Stimulated activated CD8-positive, alpha-beta memory T cell treated with anti-CD3 and anti-CD28 coated beads, Interleukin-7, amount 100 ng/mL, for 48 hours (primary cell): ENCODE measurements at places on chromosomes 7 and 10.

DNA sequence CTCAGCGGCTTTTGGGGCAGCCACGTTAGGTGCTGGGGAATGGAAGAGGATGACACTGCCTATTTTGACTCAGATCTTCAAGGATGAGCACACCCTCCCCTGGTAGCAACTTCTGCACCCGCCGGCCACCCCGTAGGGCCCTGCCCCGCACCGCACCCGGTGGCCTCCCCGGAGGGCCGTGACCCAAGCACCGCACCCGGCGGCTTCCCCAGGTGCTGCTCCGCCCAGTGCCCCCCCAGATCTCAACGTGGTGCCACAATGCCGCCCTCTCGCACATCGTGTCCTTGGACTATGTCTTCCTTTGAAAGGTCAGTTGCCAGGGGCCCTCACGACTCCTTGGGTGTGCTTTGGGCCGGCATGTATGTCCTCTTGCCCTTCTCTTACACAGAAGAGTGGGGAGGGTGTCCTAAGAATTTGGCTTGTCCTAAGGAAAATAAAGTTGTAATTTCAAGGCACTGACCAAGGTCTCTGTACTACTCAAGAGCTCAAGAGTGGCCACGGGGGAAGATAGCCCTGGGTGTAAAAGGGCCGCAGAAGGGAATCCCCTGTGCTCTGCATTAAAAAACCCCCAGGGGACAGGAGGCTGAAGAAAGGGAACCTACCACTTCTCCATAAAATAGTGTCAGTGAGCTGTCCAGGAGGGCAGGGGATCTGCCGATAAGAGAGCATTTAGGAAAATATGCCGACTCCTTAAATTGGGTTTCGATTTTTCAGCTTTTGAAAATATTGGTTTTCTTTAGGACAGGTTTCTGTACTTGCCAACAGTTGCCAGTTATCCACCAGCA, 1.6 kb upstream of the LANCL2 start:
- DNase-seq = no peak

GRCh38 chr7:95501261-95501832, 15.6 kb downstream of the ASB4 start:
- no peak for DNase-seq

- DNase-seq = no peak
Observed at GRCh38 chr7:98196706-98197605, 14.3 kb upstream of the BHLHA15 start.

DNA sequence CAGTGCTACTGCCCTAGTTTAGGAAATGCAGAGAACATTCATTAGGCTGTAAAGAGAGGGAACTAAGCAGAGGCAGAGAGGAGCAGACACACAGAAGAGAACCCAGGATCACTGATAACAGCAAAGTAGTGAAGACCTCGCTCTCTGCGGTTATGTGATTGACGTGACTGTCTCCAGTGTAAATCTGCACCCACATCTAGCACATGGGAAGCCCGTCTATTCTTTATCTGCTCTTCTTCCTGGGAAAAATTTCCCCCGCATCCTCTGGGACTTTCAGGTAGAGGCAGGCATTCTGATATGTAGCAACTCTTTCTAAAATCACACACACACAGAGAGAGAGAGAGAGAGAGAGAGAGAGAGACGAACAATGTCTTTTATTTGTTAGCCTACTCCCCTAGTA, 699.6 kb downstream of the GRID1 start:
- DNase-seq = no peak

DNA sequence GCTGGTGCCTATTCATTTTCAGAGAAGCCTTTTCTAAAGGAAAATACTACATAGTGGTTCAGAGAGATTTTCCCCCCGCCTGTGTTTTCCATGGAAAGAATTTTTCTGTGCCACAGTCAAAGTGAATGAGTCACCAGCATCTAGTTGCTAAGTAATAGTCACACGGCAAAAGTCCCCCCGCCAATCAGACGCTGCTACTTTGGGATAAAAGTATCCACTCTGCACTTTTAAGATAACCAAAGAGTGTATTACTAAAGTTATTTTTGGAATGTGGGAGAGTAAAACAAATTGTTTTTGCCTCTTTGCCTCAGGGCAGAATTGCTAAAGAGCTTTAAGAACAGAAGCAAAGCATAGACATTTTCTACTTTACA, 23.5 kb downstream of the ABLIM1 start:
- no peak for DNase-seq

DNA sequence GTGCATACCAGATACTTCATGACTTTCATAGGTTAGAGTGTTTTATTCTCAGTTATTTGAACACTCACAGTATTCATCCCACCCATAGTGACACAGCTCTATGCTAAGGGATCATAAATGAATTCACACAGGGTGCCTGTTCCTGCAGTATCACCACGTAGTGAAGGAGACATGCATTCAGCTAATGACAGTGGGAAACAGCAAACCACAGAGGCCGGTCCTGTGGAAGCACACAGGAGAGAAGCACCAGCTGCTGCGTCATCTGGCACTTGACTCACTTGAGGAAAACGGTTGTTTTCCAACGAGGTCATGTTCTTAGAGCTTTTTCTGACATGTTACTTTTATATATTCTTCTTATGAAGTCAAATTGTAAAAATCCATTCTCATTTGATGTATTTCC, 73.0 kb downstream of the UBE3C start:
- no peak for DNase-seq

- DNase-seq = no peak
Observed at GRCh38 chr7:67878808-67879207, 882.2 kb downstream of the TYW1 start.

DNA sequence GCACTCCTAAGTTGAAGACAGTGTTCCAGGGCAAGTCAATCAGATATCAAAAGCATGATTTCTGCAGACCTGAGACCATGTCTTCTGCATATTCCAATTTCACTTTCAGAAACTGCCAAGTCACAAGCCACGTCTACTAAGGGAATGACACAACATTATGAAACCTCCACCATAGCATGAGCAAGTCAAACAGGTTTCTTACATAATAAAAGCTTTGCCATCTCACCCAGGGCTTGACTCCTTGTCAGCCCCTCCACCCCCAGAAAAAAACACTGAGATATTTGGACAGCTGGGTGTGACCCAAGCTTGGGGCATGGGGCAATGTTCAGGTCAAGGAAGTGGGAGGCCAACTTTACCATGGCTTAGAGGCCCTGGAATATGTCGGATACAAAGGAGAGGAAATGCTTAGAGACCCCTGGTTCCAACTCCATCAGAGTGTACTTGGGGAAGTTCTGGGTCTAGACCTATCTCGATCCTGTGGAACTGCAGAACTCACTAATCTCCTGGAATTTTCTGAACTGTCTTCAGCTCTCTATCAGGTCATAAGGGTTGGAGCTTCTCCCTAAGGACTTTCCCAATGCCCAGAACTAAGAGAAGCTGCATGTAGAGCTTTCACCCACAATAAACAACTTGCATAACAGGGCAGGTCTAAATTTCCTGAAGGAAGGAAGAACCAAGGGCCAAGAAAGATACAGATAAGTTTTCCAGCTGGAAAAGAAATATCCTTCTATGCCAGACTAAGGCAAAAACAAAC, 80.6 kb upstream of the NAMPT start:
- DNase-seq = no peak

GRCh38 chr10:127356360-127356759, 160.0 kb upstream of the INSYN2A start:
- no peak for DNase-seq

GRCh38 chr7:152336754-152337368, 98.9 kb downstream of the KMT2C start:
- DNase-seq = no peak

GRCh38 chr10:120931423-120931822, 80.3 kb downstream of the WDR11 start:
- no peak for DNase-seq

DNA sequence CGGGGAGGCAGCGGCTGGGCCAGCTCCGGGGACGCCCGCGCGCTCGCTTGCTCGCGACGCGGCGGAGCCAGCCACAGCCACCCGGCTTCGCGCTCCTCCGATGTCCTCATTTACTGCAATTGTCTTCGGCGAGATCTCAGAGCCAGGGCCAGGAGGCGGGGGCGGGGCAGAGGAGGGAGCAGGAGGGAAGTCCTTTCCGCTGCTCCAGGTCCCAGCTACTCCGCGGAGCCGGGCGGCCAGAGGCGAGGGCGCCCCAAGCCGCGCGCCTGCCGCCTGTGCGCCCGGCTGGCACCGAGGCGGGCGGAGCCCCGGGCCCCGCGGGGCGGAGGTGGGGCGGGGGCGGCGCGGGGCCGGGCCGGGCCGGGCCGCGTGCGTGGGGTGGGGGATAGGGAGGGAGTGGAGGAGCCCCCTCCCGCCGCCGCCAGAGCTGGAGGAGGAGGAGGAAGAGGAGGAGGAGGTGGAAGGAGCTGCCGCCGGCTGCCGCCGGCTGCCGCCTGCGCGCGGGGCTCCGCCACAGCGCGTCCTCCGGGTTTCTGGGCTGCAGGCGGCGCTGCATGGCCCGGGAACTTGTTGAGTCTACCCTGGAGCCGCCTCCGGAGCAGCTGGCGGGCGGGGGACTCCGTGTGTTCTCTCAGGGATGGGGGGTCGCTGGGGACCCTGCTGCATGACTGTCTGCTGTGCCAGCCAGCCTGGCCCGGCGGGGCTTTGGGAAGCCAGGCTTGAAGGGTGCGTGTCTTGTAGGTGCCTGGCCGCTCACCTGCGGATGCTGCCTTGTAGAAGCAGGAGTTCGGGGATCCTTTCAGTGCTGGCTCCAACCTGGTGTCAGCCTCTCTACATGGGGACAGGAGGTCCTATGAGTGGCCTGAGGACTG, at the start of gene INSYN2A:
Gene INSYN2A, minus strand, starts transcription at position 310 of the 872 bp plus-strand sequence. CDS start 20,196 bp downstream, outside the sequence.
- DNase-seq = no peak

- no peak for DNase-seq
Observed at GRCh38 chr7:20032741-20033140, 184.4 kb downstream of the MACC1 start.

DNA sequence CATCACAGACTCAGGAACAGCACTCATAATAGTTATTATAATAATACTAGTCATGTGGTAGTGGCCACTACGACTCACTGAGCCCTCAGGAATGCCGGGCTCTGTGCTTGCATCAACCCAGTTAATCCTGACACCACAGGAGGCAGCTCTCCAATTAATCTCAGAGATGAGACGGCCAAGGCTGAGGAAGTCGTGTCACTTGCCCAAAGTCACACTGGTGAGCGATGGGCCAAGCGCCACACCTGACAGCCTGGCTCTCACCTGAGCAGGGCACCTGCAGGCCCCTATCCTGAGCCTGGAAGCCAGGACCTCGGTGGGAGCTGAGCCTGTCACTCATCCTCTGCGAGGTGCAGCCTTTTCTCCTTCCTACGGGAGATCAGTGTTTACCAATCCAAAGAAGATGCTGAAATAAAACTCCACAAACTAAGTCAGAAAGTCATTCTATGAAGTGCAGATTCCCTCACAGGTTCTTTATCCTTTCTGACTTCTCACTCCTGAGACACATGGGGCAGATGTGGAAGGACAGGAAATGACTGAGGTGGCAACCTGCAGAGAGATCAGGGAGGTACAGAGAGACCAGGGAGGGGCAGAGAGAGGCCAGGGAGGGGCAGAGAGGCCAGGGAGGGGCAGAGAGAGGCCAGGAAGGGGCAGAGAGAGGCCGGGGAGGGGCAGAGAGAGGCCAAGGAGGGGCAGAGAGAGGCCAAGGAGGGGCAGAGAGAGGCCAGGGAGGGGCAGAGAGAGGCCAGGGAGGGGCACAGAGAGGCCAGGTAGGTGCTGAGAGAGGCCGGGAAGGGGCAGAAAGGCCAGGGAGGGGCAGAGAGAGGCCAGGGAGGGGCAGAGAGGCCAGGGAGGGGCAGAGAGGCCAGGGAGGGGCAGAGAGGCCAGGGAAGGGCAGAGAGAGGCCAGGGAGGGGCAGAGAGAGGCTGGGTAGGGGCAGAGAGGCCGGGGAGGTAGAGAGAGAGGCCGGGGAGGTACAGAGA, 38.5 kb downstream of the VIPR2 start:
- DNase-seq = no peak

DNA sequence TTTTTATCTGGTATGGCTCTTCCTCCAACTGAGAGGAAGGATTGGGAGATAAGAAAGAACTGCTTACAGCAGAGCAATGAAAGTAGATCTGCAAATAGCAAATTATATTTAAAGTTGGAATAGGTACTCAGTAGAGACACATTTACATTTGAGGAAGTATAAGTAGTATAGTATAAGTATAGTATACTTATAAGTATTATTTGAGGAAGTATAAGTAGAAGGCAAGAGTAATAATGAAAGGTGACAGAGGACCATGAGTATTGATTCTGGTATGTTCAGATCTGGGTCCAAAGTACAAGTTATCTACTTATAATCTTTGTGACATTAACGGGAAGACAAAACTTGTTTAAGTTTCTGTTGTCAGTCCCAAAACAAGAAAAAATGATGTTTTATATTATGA, 527.6 kb upstream of the SORCS1 start:
- no peak for DNase-seq

- no peak for DNase-seq
Observed at GRCh38 chr10:125023862-125024496, 82.1 kb downstream of the ZRANB1 start.

DNA sequence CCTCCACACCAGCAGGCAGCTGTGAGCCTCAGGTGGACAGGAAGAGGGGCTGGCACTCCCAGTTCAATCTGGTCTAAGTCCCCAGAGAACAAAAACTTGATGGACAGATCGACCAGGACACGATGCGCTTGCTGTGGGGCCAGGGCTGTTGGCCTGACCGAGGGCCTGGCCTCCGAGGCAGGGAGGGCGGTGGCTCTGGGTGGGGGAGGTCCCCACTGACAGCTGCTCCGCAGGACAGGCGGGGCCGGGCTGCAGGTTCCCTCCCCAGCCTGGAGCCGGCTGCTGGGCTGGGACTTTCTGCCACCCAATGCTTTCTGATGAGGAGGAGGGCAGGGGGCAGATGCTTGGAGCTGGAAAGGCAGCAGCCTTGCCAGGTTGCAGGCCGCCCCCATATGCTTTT, 37.4 kb upstream of the ADGRA1 start:
- no peak for DNase-seq

GRCh38 chr10:32976338-32976737, 18.3 kb upstream of the ITGB1 start:
- no peak for DNase-seq

GRCh38 chr10:76433161-76434005, 1002.0 kb downstream of the LRMDA start:
- no peak for DNase-seq

GRCh38 chr7:158973440-158973839, 117.1 kb downstream of the DYNC2I1 start:
- DNase-seq = peak; percentile 17

DNA sequence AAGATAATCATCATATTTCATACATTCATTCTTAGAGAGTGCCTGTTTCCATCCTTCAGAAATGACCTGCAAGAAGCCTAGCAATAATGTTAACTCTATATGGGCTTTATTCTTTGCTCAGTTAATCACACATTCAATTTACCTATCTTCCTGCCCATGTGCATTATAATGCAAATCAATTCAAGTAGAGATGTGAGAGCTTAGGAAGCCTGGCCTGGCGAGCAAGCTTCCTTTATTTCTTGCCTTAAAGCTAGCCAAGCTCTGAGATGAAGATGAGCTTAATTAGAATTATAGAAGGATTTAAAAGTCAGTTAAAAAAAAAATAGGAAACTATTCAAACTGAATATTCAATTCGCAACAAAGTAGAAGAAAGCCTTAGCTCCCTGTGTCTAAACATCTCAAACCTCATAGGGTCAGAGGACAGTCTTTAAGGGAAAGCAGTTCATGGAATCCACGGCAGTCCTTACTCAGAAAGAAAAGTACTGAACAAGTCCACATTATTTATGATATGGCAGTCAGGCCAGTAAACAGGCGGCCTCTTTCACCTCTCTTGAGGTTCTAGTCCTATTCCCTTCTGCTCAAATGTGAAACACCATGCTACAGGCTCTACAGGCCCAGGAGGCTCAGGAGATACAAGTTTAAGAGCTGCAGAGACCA, 214.1 kb downstream of the TFEC start:
- no peak for DNase-seq

- no peak for DNase-seq
Observed at GRCh38 chr10:35025916-35026315, 64.2 kb downstream of the CUL2 start.

- no peak for DNase-seq
Observed at GRCh38 chr10:62666275-62666674, 138.2 kb upstream of the ADO start.
